ENCODE measurements at places on chromosomes 13 and 19. TPM values are rescaled to one million over a fixed set of nuclear protein-coding genes. Genes with fewer than 3 reads are reported as not detected.

- no peak for DNase-seq
Observed at GRCh38 chr13:45931211-45931610, 79.7 kb upstream of the SIAH3 start.

- DNase-seq: no peak
Observed at GRCh38 chr19:11721681-11722080, 17.1 kb downstream of the ZNF823 start.

CD209 gene
- total RNA-seq: not detected

DNA sequence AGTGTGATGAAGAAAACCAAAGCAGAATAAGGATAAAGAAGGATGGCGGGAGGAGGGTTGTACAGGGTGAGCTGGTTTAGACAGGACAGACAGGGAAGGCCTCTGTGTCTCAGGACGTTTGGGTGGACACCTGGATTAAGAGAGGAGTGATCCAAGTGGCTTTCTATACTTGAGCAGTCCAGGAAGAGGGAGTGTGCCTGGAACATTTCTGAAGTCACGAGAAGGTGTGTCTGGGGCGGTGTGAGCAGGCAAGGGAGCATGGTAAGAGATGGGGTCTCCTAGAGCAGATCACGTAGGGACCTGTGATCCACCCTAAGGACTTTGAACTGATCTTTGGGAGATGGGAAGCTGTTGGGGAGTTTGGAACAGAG lies 15.4 kb upstream of the STK24 start:
- DNase-seq: no peak

DNA sequence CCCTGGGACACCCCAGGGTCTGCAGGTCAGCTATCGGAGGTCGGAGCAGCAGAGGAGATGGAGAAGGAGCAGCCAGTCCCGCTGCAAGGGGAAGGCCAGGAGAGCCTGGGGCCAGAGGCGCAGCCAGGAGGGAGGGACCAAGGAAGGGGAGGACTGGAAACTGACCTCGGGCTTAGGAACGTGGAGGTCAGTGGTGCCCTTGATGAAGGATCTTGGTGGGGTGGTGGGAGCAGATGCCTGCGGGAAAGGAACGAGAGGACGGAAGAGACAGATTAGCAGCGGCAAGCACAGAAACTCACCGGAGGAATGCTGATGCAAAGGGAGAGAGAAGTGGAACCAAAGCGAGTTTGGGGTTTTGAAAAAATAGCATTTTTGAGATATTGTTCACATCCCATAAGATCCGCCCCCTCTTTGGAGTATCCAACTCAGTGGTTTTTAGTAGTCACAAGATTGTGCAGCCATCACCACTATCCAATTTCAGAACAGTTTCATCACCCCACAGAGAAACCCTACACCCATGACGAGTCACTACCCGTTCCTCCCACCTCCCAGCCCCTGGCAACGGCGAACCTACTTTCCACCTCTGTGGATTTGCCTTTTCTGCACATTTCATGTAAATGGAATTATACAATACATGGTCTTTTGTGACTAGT lies 22.1 kb downstream of the PLEKHF1 start:
- peak; percentile 65 for DNase-seq

Data from activated CD4-positive, alpha-beta T cell treated with anti-CD3 and anti-CD28 coated beads, Interleukin-2, amount 10 ng/mL, durations not matched to agents 24 days and 14 days (primary cell).